Stimulated activated CD8-positive, alpha-beta memory T cell treated with anti-CD3 and anti-CD28 coated beads, Interleukin-4, amount 100 ng/mL, for 1 hour (primary cell): ENCODE measurements at places on chromosomes 1 and 21.

GRCh38 chr1:74005533-74005932 lies 192.4 kb downstream of the LRRIQ3 start:
- DNase-seq = no peak

GRCh38 chr1:170659399-170660035 lies 4.4 kb upstream of the PRRX1 start:
- DNase-seq = no peak

GRCh38 chr21:38734646-38735365 lies 70.9 kb upstream of the ETS2 start:
- no peak for DNase-seq

GRCh38 chr1:241816008-241816407 lies 32.0 kb upstream of the EXO1 start:
- no peak for DNase-seq

DNA sequence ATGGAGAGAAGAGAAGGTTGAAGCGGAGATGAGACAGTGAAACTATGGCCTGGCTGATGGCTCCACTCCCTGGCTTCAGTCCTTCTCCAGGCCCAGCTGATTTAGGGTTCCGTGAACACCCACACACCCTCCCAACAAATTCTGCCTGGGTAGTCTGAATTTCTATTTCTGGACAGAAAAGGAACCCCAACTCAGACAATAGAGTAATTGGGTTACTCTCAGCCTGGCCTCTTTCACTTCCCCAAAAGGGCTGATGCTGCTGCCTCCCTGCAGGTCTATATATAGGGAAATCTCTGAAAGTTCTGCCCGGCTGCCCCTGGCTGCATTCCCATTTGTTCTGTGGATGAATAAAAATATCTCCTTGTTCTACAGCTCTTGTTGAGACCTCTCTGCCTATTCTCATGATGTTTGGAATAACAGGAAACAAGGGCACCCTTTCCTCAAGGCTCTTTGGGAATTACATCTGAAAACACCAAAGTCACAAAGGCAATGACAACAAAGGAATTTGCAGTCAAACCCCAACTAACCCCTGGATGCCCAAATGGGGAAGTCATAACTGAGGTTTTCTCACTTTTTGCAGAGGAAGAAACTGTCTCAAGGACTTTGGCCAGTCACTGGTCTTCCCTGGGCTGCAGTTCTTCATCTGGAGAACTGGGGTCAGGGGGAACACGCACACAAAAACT lies 11.4 kb upstream of the ZSCAN20 start:
- no peak for DNase-seq

- DNase-seq = no peak
Observed at GRCh38 chr1:94769551-94769950, 50.6 kb upstream of the SLC44A3 start.

- DNase-seq = no peak
Observed at GRCh38 chr1:93076268-93076667, 2.8 kb upstream of the MTF2 start.

DNA sequence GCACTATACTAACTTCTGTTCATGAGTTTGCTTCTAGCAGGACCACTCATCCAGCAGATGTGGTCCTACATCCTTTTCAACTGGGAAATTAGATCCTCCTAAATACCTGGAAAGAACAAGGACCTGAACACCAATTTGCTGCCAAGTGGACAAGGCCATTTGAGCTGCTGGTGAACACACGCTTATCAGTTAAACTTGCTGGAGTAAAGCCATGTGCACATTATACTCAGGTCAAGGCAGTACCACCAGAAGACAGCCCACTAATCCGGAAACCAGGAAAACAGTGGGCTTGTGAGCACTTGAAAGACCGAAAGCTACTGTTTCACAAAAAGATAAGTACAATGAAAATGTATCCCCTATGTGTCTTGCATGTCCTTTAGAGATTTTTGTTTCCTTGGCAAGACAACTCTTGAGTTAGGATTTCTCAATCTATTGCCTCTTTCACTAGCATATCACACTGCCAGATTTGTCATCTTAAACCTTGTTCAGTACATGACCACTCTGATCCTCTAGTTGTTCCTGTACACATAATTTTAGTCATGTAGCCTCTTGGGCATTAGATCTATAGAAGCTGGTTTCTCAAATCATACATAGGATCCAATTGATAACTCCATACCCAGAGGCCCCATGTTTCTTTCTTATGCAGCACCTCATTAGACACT lies 4.5 kb upstream of the REN start:
- no peak for DNase-seq

DNA sequence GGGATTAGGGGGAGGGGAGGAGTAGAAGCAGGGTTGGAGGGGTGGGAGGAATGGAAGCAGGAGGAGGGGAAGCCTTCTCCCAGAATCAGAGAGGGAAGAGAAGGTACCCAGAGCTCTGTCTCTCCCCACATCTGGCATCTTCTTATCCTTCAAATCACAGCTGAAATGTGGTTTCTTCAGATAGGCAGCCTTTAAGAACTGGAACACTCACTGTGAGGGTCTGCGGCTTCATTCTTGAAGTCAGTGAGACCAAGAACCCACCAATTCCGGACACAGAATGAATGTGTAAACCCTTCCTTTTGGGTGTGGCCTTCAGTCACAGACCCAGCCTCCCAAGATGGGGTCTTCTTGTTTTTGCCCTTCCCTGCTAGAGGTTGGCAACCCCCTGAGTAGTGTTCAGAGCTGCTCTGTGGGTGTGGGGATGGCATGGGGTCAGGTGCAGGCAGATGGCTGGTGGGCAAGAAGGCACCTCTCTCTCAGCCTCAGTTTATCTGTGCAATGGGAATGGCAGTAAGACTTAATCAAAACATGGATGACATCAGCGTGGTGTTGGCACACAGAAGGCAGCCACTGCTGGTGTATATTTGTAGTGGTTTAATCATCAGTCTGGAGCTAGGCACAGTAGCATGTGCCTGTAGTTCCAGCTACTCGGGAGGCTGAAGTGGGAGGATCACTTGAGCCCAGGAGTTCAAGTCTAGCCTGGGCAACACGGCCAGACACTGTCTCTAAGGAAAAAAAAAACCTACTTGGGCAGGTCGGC lies 7.2 kb downstream of the FAAH start:
- DNase-seq = no peak

DNA sequence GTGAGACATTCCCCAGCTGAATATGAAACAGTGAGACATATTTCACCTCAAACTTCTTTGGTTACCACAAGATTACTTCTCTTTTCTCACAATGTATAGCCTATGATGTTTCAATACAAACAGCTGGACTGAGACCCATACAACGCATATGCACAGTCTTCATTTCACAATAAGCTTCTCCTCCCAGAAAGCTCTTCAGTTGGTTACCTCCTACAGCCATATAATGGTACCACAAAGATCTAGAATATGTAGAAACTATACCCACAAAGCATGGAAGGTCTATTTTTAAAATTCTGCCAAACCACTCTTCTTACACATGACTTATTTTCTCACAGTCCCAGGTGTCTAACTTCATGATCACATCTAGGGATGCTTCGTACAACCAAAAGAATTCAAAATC lies 70.8 kb downstream of the JAK1 start:
- no peak for DNase-seq

DNA sequence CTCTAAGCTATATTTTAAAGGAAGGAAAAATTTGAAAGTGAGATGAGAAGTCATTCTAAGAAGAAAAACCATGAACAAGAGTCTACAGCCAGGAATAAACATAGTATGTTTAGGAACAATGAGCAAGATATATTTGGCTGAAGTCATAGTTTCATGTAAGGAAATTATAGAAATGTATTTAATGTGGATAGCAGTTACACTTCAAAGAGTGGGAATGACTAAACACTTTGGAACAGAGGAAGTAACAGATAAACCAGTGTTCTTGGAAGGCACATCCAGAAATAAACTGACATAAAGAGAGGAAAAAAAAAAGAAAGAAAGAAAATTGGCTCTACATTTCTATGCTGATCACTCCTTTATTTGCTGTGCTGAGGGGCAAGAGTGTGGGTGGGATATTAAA lies 18.0 kb downstream of the C8A start:
- no peak for DNase-seq

- no peak for DNase-seq
Observed at GRCh38 chr1:156435545-156436140, 64.9 kb downstream of the MEF2D start.

DNA sequence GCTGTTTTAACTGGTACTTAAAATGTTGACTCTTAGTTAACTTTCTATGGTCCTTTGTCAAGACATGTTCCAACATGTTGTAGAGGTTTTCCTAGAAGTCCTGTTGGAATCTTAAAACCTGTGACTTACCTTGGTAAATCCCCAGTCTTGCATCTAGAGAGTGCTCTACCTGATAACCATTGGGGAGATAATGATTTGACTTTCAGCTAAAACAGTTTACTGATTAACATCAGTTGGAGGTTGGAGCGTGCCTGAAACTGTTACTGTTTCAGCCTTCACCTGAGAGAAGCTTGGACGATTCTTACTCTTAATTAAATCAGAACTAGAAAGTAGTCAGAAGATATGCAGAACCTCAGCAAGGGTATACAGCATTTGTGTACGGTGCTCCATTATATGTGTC lies 8.8 kb downstream of the MDM4 start:
- no peak for DNase-seq

DNA sequence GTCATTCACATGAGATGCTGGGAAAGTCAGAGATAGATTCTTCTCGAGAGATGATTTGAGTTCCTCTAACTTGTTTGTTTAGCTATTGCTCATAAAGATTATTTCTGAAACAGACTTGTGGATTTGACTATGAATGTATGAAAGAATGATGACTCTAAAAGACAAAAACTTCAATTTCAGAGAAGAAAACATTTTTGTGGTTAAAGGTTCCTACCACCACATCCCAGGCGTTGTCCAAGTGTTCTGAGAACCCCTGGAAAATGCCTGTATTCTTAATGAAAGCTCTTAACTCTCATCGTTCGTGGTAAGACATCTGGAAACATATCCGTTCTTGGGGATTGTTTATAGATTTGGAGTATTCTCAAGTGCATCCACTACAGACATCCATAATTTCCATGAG lies 228.7 kb downstream of the BARHL2 start:
- no peak for DNase-seq

DNA sequence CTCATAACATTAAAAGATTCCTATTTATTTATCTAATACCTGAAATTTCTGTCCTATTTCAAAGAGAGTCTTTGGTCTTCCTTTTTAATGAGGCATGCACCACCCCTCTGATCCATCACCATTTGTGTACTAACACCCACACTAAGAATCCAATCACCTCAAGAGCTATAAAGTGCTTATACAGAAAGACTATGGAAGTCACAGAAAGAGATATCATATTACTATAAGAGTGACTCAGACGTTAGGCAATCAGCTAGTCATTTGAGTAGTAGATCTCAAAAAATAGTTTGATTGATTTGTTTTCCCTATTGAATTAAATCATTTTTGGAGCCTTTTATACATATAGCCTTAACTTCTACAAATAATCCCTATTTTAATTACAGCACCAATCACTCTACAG lies 46.1 kb downstream of the NME7 start:
- no peak for DNase-seq

- no peak for DNase-seq
Observed at GRCh38 chr1:108880850-108881249, 4.1 kb downstream of the GPSM2 start.

DNA sequence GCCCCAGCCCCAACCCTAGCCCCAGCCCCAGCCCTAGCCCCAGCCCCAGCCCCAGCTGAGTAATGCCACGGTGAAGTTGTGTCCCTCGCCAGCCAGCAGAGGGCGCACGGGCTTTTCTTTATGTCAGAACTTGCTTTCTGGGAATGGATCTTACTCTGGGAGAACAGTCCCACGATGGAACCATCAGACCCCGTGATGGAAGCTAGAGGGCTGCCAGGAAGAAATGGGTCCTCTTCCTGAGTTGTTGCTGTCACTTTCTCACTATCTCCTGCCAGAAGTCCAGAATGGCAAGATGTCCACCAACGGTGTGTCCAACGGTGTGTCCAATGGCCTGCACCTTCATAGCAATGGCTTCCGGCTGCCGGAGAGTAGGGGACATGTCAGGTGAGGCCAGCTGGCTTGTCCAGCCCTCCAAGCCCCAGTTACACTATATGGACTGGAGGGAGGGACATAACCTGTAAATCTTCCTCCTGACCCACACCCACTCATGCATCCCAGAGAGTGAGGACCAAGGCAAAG lies 25.1 kb upstream of the TMEM222 start:
- DNase-seq = peak; percentile 41

DNA sequence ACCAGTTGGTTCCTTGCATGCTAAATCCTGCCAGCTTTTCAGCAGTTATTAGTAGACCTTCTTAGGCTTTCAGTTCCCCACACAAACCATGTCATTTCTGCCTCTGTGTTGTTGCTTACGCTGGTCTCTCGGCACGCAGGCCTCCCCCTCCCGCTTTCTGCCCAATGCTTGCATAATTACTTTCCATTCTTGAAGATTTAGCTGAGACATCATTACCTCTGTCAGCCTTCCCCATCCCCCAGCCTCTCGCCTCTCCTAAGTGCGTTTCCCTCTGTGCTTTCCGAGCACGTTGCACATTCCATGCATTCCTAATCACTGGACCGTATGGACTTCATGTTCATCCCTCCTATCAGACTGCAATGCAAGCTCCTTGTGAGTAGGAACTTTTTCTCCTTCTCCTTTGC lies 26.8 kb downstream of the TSHB start:
- no peak for DNase-seq

GRCh38 chr1:156431366-156431765 lies 62.4 kb downstream of the RHBG start:
- no peak for DNase-seq
